ENCODE measurements at places on chromosomes 11 and 22.

GRCh38 chr11:14390669-14391068 is 31.7 kb upstream of the RRAS2 start:
- no peaks in the 10 kb centered on the region for H3K36me3 ChIP-seq
- DNase-seq, result no peak
- H3K27ac ChIP-seq, result no peak overlapping the region
- no peaks in the 10 kb centered on the region for H3K4me1 ChIP-seq
- no peak overlapping the region for H3K4me3 ChIP-seq

GRCh38 chr22:17368554-17369438 is 464 bp upstream of the CECR2 start:
- peak; percentile 25 for DNase-seq
- peaks cover 3% of the 10 kb centered on the region for H3K4me1 ChIP-seq
- no peak overlapping the region for H3K27ac ChIP-seq
- peak overlapping the region; percentile 29 for H3K4me3 ChIP-seq
- peaks cover 65% of the 10 kb centered on the region for H3K27me3 ChIP-seq

GRCh38 chr11:86499723-86500129 is 125.0 kb downstream of the CCDC81 start:
- H3K27me3 ChIP-seq, result no peaks in the 10 kb centered on the region
- H3K4me3 ChIP-seq, result no peak overlapping the region
- no peak overlapping the region for H3K27ac ChIP-seq
- H3K4me1 ChIP-seq, result peaks cover 4% of the 10 kb centered on the region
- no peaks in the 10 kb centered on the region for H3K36me3 ChIP-seq

DNA sequence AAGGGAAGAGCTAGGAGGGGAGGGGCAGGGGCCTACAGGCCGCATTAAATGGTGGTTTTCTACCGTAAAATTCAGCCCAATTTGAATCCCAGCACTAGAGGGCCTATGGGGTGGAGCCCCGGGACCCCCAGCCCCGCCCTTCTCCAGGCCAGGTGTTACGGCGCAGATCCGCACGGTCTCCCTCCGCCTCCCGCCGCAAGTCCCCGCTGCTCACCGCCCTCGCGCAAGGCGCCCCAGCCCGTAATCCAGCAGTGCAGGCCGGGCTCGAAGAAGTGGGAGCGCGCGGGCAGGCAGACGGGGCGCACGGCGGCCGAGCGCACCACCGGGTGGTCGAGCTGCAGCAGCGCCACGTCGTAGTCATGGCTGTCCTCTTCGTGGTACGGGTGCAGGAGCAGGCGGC is 17.3 kb downstream of the KCTD17 start:
- no peaks in the 10 kb centered on the region for H3K4me1 ChIP-seq
- H3K4me3 ChIP-seq, result no peak overlapping the region
- no peak for DNase-seq
- peaks cover 10% of the 10 kb centered on the region for H3K27me3 ChIP-seq
- H3K36me3 ChIP-seq, result no peaks in the 10 kb centered on the region

- H3K27ac ChIP-seq, result no peak overlapping the region
- no peaks in the 10 kb centered on the region for H3K36me3 ChIP-seq
- peak; percentile 23 for DNase-seq
- no peaks in the 10 kb centered on the region for H3K27me3 ChIP-seq
Observed at GRCh38 chr11:113193946-113194345, 120.4 kb upstream of the TTC12 start.

DNA sequence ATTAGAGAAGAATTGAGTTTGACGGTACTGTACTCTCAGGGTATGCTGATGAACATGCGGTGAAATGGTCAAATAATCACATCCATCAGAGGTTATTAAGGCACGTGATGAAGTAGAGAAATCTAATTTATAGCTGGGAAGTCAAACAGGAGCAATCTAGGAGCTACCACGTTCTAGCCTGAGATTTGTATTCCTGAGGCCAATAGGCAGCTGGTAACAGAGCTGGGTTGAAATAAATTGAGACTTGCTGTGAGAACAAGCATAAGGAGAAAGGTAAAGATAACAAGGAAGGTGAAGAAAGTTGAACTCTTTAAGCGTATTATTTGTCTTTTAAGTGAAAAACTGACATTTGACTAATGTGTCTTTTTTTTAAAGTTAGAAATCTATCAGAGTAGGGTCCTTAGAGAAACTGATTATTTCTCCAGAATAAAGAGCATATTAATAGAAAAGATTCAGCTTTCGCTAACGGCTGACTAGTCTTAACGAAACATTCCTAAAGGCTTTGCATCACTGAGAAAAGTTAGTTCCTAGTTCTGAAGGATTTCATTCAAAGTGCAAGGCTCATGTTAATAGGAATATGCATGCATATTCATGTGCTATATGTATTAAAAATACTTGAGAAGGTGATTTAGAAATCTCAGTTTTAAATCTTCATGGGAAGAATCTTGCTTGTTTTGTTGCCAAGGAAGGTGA is 5.2 kb upstream of the WEE1 start:
- no peak for DNase-seq
- H3K36me3 ChIP-seq, result no peaks in the 10 kb centered on the region
- no peak overlapping the region for H3K4me3 ChIP-seq
- no peaks in the 10 kb centered on the region for H3K27me3 ChIP-seq

- H3K4me1 ChIP-seq, result no peaks in the 10 kb centered on the region
- no peak overlapping the region for H3K4me3 ChIP-seq
- no peak overlapping the region for H3K27ac ChIP-seq
- DNase-seq, result peak; percentile 12
- no peaks in the 10 kb centered on the region for H3K27me3 ChIP-seq
Observed at GRCh38 chr22:48889887-48890692, 937.6 kb downstream of the BRD1 start.

GRCh38 chr11:126585774-126586491 is 230.4 kb downstream of the ST3GAL4 start:
- H3K27me3 ChIP-seq, result no peaks in the 10 kb centered on the region
- H3K36me3 ChIP-seq, result no peaks in the 10 kb centered on the region
- DNase-seq, result peak; percentile 56
- no peak overlapping the region for H3K27ac ChIP-seq

DNA sequence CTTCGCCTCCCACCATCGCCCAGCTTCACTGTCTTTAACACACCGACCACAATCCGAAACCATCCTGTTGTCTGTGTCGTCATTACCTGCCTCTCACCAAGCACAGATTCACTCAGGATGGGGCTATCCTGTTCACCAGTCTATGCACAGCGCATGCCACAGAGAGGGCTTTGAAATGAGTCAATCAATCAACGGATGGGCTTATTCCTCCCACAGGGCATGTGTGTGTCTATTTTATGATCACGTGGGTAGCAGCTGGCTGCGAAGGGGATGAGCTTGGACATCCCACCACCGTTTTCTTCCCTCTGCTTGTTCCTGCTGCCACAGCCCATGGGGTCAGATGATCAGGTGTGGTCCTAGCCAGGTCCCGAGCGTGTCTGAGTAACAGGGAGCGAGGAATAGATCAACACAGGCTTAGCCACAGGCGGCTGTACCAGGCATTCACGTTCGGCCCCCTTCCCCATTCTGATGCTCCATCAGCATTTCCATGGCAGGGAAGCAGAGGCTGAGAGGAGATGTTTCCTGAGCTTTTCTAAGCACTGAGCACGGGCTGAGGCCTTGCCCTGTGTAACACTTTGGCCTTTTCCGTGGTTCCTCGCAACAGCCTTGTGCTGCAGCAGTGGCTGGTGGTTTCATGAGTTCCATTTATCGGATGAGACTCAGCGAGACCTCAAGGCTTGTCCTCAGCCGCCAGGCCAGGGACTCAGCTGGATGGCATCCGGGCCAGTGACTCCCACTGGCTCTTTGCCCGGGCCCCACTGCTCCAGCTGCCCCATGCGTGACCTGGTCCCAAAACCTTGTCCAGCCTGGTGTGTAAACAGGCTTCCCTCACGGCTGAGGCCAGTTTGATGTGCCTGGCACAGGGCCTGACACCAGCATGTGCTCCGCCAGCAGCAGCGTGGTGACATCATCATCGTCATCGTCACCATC is 48.1 kb upstream of the FGF3 start:
- DNase-seq, result no peak
- H3K36me3 ChIP-seq, result no peaks in the 10 kb centered on the region
- no peaks in the 10 kb centered on the region for H3K27me3 ChIP-seq
- H3K27ac ChIP-seq, result no peak overlapping the region
- no peaks in the 10 kb centered on the region for H3K4me1 ChIP-seq

- no peak overlapping the region for H3K27ac ChIP-seq
- H3K36me3 ChIP-seq, result no peaks in the 10 kb centered on the region
- no peaks in the 10 kb centered on the region for H3K27me3 ChIP-seq
- DNase-seq, result no peak
Observed at GRCh38 chr11:86938203-86938899, 16.8 kb downstream of the FZD4 start.

Data from colonic mucosa (tissue), 4 donors.